ENCODE measurements at places on chromosomes 5 and 9.

GRCh38 chr5:170446365-170446764, 57.2 kb upstream of the KCNMB1 start:
- no peak for DNase-seq

GRCh38 chr5:1322036-1322900, 22.6 kb downstream of the CLPTM1L start:
- no peak for DNase-seq

GRCh38 chr9:125850106-125850632, 103.0 kb downstream of the PBX3 start:
- DNase-seq = no peak

- DNase-seq = no peak
Observed at GRCh38 chr5:143635146-143635752, 176.7 kb upstream of the HMHB1 start.

DNA sequence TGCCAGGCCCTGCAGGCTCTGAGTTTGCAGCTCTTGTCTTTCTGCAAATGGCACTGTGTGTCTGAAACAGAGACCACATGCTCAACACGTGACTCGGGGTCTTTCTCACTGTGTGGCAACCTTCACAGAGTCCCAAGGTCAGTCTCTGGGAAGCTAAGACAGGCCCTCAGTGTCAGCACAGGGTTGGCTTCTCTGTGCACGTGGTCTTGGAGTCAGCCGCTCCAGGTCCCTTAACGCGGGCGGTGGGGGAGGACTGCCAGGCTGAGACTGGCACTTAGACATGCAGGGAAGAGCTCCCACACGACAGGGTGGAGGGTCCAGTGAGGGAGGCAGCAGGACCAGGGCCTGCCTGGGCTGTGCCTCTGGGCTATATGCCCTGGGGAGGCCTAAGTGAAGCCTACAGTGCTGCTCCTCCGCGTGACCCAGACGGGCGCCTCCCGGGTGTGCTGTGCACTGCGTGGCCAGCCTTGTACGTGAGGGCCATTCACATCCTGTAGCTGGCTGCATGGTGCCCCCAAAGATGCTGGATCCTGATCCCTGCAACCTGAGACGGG, 76.8 kb downstream of the ADAMTS2 start:
- DNase-seq = no peak

- no peak for DNase-seq
Observed at GRCh38 chr9:121169094-121169601, 32.5 kb downstream of the RAB14 start.

GRCh38 chr9:107869111-107869510, 379.5 kb upstream of the KLF4 start:
- DNase-seq = no peak

DNA sequence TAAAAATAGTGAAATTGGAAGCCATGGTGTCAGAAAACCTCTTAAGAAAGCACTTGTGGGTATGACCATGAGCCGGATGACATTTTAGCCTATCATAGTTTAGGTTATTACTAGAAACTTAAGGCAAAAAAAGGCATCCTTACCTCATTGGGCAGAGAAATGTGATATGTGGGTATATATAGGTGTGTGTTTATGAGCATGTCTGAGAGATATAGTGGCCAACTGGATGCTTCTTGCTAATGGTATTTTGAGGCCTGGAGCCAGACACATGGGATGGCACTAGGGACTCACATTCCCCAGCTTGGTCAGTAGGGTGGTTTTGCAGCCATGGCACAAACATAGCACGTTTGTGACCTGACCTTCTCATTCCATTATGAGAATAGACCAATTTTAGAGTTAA, 295.6 kb upstream of the MEF2C start:
- no peak for DNase-seq

GRCh38 chr9:35828716-35829083, at the start of gene FAM221B:
Gene FAM221B (minus strand): TSS chr9:35828732. CDS start chr9:35826161, 2,571 bp downstream.
- DNase-seq = no peak
